Activated CD8-positive, alpha-beta T cell treated with anti-CD3 and anti-CD28 coated beads, Interleukin-2, amount 10 ng/mL, durations not matched to agents 7 days and 5 days (primary cell): ENCODE measurements at places on chromosomes 1 and 21. TPM values are rescaled to one million over a fixed set of nuclear protein-coding genes. Genes with fewer than 3 reads are reported as not detected.

Gene ADAM30
- total RNA-seq = not detected

Gene DNALI1
- not detected for total RNA-seq

Gene KDM5B
- 52.2 TPM for total RNA-seq

Gene CLCA1
- not detected for total RNA-seq

Gene CCDC17
- 2.6 TPM for total RNA-seq

Gene ILDR2
- total RNA-seq = 4.3 TPM

Gene ST6GALNAC3
- not detected for total RNA-seq
